Fibroblast of the conjunctiva (primary cell): ENCODE measurements at places on chromosomes 16 and 17.

DNA sequence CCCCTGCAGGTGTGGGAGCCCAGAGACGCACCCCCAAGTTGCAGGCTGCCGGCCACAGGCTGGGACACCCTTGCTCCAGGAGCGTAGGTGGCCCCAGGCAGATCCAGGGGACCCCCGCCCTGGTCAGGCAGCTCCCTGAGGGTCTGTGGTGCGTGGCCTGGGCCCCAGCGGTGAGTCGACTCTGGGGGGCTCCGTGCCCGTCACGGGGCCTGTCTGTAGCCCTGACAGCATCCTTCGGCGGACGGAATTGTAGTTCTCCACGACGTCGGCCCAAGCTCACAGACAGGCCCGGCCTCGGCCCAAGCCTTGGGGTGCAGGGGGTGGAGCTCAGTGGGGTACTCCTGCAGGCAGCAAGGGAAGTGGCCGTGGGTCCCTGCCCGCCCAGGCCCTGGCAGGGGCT is 82.9 kb downstream of the LMF1 start:
- no peak for DNase-seq

DNA sequence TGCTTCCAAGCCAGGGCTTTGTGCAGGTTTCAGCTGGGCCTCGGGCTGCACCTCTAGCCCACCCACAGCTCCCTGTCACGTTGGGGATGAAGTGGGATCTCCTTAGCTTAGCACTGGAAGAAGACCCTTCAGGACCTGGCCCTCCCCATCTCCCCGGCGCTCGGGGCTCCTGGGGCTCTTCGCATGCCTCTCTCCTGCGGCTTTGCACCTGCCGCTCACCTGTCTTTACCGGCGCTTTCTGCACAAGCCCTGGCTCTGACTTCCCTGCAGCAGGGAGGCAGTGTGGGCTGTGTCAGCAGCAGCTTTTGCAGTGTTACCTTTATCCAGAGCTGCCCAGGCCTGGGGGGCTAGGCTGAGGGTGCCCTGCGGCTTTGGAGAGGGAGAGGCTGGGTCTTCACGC is 52.3 kb downstream of the NT5M start:
- no peak for DNase-seq

DNA sequence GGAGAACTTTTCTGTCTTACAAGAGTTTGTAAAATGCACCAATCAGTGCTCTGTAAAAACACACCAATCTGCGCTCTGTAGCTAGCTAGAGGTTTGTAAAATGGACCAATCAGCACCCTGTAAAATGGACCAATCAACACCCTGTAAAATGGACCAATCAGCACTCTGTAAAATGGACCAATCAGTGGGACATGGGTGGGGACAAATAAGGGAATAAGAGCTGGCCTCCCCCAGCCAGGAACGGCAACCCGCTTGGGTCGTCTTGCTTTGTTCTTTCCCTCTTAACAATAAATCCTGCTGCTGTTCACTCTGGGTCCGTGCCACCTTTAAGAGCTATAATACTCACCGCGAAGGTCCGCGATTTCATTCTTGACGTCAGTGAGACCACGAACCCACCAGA is 18.5 kb upstream of the KCNG4 start:
- DNase-seq, result no peak

- DNase-seq, result peak; percentile 44
Measured at GRCh38 chr16:48511071-48511540, 98.9 kb downstream of the N4BP1 start.

GRCh38 chr16:29820730-29821642 is 724 bp downstream of the MVP start:
- no peak for DNase-seq

GRCh38 chr17:55305321-55306087 is 40.7 kb downstream of the HLF start:
- no peak for DNase-seq

DNA sequence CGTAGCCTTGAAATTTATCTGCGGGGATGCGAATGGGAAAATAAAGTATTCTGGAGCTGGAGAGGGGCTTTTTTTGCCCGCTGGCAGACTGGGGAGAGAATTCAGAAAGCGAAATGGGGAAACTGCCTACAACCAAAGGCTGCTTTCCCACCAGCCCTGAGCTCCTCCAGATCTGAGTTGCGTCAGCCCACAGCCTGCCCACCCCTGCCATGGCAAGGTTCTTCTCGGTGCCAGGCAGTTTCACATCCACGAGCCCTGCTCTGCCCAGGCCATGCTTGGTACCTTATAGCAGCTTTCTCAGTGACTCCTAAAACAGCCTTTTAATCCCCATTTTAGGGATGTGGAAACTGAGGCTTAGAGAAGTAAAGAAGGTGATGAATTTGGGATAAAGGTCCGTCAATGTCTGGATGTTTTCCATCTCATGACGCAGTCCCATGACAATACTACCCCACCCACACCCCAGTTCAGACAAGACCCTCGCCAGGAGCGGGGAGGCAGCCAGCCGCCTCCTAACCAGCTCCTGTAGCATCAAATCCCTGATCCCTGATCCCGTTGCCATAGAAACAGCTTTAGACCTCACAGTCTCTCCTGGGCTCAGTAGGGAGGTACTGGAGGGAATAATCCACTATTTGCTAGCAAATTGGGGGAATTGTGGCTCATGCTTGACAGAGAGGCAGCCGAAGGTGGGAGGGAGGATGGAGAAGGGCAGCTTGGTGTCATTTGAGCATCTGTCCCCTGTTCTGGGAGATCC is 113.5 kb downstream of the MGAT5B start:
- DNase-seq, result no peak

- DNase-seq, result no peak
Measured at GRCh38 chr17:76445697-76446448, 7.1 kb downstream of the UBE2O start.

DNA sequence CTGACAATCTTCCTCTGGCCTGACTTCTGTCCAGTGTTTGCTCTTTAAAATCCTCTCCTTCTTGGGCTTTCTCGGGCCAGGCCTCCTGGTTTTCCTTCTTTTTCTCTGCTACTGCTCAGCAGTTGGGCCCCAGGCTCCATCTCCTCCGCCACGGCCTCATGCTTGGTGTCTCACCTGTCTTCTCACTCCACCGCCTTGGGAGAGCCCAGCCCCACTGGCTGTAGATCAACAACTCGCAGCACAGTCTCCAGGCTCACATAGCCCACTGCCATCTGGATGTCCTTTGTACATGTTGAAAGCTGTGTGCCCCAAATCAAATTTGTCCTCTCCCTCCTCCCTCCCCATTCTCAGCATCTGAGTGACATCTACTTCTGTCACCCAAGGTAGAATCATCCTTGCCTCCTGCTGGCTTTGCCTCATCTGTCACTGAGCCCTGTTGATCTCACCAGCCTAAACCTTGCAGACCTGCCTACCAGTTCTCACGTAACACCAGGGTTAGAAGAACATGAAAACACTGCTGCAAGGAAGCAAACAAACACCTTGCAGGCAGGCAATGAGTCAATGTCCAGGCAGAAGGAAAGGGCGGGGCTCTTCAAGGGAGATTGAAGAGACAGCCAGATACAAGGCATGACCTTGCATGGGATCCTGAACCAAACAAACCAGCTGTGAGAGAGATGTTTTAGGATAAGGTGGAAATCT is 103.2 kb upstream of the SMURF2 start:
- DNase-seq, result no peak

DNA sequence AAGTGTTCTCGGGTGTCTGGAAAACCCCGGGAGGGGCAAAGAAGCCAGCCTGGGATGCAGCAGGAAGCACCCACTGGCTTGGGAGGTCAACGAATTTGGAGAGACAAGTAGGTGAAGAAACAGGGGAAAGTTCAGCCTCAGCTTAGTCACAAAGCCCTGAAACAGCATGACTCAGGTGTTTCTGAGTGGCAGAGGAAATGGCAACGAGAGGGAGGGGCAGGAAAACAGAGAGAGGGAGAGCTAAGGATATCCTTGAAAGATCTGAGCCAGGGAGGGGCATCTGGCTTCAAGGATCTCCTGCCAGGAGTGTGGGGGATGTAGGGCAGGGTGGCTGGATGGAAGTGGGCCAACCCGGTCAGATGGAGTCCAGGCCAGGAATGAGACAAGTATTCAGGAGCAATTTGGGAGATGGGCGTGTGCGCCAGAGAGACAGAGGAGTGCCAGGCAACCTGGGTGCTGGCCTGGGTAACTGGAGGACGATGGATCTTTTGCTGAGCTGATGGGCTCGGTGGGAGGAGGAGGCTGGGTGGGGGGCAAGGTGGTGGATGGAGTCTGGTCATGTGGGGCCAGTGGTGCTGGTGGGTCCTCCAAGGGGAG is 27.2 kb downstream of the ABCC3 start:
- peak; percentile 78 for DNase-seq

- DNase-seq, result peak; percentile 100
Measured at GRCh38 chr17:40417609-40418427, at the start of gene TOP2A. Gene TOP2A, minus strand, starts transcription at chr17:40417896. Its CDS starts 105 bp downstream, at chr17:40417791.

DNA sequence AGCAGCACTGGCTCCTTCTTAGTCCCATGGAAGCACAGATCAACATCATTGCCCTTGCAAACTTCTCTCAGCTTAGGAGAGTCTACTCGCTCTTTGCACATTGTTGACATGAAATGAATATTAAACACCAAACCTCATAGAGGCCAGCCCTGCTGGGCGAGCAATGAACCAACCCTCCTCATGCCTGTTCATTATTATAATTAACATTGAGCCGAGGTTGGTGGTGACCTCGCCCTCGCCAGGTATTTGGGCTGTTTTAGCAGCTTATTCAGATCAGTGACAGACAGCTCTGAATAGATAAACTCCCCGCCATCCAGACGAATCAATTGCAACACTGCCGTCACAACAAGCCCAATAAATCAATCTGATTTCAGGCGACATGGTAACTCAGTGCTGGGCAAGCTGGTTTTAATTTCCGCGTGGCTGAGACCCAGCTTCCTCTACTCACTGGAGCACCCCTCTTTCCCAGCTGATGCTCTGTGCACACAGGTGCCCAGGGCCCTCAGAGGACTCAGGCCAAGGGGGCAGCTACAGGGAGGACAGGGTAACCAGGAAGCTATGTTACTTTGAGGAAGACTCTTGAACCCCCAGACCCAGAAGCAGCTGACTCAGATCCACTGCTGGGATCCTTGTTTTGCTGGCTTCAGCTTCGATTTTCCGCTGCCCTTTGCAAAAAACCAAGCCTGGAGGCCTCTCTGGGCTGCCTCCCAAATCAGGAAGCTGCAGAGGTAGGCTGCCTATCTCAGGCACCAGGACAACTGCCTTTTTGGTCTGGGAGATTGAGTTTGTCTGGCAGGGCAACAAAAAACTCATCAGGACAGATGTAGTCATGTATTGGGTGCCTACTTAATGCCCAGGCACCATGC is 10.7 kb upstream of the SEZ6 start:
- no peak for DNase-seq

DNA sequence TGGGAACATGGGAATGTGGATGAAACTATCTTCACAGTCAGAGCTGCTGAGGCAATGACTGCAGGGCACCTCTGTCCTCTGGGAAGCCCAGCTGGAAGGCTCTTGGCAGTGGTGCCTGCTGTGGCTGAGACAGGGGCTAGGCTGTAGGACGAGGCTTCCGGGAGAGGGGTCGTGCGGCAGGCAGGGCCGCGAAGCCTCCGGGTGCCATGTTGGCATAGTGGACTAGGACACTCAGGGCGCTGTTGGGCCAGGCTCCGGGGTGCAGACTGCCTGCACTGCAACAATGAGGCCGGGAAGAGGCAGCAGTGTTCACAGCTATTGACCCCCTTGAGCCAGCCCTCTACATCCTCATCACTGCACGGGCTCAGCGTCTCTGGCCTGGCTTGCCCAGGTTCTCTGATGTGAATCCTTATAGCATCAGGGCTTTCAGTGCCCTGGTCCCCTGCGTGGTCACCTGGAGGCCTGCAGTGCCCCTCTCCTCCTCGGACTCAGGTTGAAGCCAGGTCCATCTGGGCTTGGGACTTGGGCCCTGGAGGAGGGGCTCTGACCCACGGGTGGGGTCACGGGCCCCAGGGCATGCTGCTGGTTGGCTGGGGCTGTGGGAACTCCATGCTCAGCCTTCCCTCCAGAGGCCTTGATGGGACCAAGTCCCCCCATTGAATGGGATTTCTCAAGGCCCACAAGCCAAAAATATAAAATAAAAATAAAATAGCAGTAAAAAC is 91.6 kb downstream of the TNFRSF13B start:
- no peak for DNase-seq

GRCh38 chr16:3609895-3610697 is 1.3 kb downstream of the SLX4 start:
- DNase-seq, result no peak

DNA sequence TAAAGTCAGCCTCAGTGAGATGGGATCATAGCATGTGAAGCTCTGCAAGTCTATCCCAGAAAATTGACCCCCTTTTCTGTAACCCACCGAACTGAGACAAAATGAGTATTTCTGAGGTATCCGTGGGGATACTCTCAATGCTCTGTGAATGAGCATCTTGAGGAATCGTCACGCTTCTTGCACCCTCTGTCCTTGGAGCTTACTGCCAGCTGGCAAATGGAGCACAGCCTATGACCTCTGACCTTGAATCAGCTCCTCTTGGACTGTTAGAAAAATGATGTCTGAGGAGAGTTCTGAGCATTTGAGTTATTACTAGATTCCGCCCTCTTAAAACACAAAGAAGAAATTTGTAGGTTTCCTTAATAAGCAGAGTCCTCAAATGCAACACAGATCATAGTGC is 342.1 kb downstream of the ZFHX3 start:
- DNase-seq, result no peak

GRCh38 chr16:66245072-66245471 is 121.4 kb upstream of the CDH5 start:
- DNase-seq, result no peak

DNA sequence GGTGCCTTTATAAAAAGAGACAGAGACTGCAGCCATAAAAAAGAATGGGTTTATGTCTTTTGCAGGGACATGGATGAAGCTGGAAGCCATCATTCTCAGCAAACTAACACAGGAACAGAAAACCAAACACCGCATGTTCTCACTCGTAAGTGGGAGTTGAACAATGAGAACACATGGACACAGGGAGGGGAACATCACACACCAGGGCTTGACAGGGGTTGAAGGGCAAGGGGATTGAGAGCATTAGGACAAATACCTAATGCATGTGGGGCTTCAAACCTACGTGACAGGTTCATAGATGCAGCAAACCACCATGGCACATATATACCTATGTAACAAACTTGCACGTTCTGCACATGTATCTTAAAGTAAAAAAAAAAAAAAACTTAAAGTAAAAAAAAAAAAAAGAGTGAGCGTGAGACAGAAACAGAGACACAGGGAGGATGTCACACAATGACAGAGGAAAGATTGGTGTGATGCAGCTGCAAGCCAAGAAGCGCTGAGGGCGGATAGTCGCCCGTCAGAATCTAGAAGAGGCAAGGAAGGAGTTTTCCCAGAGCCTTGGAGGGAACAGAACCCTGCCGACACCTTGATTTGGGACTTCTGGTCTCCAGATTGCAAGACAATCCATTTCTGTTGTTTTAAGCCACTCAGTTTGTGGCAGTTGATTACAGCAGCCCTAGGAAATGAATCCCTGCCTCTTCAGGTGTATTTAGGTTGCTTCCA is 27.4 kb upstream of the TNS4 start:
- no peak for DNase-seq

DNA sequence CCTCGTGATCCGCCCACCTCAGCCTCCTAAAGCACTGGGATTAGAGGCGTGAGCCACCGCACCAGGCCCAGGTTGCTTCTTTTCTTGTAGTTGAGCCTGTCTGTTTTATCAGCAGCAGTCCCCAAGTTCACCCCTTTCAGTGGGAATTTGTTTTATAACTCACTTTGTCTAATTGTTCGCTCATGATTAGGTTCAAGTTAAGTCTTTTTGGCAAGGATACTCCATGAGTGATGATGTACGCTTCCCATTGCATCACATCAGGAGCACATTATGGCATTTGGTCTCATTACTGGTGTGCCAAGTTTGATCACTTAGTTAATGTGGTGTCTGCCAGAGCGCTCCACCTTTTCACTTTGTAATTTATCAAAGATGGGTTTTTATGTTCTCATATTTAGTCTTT is 14.4 kb upstream of the GJD3 start:
- no peak for DNase-seq

- no peak for DNase-seq
Measured at GRCh38 chr16:87352818-87353217, 30.8 kb downstream of the FBXO31 start.
